ENCODE measurements at places on chromosomes 1 and 21.

DNA sequence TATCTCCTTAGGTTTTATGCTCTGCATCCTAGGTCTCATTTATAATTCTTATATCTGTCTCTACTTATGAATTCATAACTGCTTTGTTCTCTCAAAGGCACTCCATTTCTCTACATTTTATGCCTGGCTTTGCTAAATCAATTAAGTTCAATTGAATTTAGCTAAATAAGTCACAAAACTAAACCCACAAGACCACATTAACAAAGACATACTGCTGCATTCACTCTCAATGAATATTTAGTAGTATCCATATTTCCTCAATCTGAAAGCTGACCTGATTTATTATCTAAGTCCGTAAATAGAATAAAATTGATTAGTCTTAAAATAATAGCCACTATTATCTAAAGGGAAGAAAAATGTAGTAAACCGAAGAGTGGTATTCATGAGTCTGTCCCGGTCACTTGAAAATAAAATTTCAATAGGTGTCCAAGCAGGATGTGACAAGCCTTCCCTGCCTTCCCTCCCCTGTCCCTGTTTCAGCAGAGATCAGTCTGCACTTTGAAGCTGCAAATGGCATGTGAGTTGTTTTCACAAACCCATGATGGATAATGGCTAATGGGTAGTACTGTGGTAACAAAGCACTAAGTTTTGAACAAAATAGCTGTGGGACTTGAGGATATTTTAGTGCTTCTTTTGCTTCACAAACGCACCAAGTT lies 295.0 kb upstream of the NCAM2 start:
- no peak for DNase-seq

DNA sequence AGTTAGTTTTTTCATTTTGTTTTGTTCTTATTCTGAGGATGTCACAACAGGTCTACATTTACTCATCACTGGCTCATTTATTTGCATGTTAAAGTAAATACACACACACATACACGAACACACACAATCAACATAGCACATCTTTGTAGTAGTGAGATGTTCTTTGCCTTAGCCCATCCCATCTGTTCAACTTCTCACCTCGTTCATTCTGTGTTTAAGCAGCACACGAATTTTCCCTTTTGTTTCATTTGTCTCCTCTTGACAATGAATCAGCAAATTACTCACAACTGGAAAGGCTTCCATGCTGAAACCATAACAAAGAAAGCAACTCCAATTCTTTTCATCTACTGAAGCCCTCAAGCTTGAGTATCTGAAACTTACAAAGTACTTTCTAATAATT lies 133.3 kb upstream of the CHRM3 start:
- DNase-seq = no peak

GRCh38 chr1:167161242-167161641 lies 59.4 kb upstream of the POU2F1 start:
- no peak for DNase-seq

- DNase-seq = no peak
Measured at GRCh38 chr1:207429963-207430362, 24.2 kb upstream of the CR2 start.

DNA sequence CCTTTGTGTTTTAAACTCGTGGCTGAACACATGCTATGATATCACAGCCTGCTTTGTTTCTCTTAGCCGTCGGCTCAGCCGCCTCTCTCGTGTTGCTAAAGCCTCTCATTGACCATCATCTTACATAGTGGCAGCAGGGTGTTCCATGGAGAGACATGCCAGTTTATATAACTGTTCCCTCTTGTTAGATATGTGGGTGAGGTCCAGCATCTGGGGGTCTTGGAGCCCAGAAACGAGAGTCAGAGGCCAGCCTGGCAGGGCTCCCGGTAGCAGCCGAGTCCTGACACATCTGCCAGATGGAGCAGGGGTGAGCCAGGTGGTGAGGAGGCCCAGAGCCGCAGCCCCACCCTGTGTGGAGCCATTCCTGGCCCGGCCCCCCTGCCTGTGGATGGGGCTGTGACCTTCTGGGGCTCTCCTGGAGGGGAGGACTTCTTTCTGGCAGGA lies 11.9 kb downstream of the PODN start:
- no peak for DNase-seq

DNA sequence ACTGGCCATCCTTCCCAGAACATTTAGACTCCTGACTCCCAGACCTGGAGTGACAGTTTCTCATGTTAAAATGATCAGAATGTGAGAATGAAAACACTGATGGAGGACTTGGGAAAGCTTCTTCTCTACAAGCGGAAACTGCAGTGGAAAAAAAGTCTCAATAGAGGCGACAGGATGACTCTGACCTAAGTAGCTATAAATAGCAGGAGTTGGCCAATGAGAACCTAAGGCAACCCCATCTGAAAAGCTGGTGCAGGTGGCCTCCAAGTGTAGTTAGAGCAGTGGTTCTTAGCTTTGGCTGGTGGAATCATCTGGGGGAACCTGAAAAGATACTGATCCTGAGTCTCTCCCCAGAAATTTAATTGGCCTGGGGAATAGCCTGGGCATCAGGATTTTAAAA lies 44.2 kb upstream of the EXOSC10 start:
- DNase-seq = no peak

- DNase-seq = no peak
Measured at GRCh38 chr1:217921126-217921904, 290.2 kb downstream of the SPATA17 start.

DNA sequence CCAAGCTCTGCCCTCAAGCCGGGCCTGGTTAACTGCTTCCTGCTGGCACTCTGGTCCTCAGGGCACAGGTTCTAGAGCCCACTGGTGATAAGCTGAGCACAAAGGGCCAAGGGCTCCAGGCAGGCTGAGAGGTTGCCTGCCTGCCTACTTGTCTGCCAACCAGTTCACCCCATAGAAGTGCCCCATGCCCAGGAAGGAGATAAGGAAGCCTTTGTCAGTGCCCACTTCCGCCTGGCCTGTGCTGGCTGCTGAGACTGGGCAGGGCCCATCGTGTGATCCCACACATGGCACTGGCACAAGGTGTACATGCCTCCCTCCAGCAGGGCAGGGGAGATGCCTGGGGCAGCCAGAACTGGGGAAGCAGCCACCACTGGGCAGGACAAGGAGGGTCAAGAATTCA lies 24.1 kb downstream of the SLC9A1 start:
- no peak for DNase-seq

GRCh38 chr1:233217832-233218231 lies 77.7 kb downstream of the PCNX2 start:
- DNase-seq = no peak

DNA sequence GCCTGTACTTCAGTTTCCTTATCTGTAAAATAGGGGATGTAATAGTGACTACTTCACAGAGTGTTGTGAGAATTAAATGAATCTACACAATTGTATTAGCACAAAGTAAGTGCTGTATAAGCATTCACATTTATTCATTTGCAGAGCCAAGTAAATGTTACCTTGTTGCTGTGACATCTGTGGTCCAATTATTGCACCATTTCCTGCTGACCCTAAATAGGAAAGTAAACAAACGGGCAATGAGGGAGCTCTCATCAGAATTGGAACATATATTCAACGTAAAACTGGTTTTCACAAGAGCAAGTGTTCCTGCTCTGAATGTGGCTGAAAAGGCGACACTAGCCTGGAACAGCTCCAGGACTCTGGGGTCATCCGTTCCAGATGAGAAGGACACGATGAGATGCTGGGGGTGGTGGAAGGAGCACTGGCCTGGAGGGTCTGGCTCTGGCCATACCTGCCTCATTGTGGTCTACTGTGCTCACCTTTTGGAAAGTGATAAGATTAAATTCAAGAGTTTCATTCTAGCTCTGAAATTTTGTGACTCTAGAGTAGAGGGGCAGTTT lies 34.5 kb downstream of the PROX1 start:
- DNase-seq = no peak

GRCh38 chr1:11157394-11157793 lies 31.8 kb upstream of the ANGPTL7 start:
- DNase-seq = no peak

- no peak for DNase-seq
Measured at GRCh38 chr1:64098846-64099582, 104.4 kb upstream of the UBE2U start.

- no peak for DNase-seq
Measured at GRCh38 chr1:172478485-172478884, 34.6 kb upstream of the PIGC start.

DNA sequence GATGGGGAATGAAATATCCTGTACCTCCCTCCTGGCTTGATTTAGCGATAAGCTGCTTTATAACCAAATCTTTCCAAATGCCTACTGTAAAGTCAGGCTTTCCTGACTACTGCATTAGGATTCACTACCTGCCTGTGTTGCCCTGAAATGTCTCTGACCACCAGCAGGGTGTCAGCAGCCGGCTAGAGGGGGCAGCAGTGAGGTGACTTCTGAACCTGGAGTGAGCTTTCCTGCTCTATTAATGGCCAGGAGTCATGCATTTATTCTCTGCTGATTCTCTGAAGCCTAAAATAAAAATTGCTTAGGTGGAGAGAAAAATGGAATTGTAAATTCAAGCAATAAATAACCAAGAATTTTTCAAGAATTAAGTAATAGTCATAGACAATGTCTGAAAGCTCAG lies 2.5 kb downstream of the BACE2 start:
- no peak for DNase-seq

- DNase-seq = peak; percentile 12
Measured at GRCh38 chr1:15740924-15741850, 1.1 kb upstream of the TMEM82 start.
